ENCODE measurements at places on chromosomes 12 and 14.

- DNase-seq = no peak
These were observed 90.3 kb downstream of the RFX4 start for GRCh38 chr12:106673141-106673540.

- no peak for DNase-seq
These were observed 79.3 kb downstream of the ARF6 start for GRCh38 chr14:49972131-49972671.

DNA sequence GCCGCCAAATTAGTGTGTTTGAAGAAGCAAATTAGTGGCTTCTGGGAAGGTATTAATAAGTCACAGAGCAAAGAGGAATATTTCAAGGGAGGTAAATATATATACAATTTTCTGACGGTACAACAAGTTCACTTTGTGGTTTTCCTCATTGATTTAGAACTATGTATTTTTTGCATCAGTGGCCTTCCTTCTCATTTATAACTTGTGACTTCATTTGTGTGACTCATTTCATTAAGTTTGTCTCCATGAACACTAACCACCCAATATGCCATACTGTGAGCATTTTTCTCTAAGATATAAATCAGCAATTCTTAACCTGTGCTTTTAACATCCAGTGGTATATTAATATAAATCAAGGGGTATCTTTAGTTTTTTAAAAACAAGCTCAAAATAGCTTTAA is 29.3 kb upstream of the ARHGAP5 start:
- DNase-seq = no peak

DNA sequence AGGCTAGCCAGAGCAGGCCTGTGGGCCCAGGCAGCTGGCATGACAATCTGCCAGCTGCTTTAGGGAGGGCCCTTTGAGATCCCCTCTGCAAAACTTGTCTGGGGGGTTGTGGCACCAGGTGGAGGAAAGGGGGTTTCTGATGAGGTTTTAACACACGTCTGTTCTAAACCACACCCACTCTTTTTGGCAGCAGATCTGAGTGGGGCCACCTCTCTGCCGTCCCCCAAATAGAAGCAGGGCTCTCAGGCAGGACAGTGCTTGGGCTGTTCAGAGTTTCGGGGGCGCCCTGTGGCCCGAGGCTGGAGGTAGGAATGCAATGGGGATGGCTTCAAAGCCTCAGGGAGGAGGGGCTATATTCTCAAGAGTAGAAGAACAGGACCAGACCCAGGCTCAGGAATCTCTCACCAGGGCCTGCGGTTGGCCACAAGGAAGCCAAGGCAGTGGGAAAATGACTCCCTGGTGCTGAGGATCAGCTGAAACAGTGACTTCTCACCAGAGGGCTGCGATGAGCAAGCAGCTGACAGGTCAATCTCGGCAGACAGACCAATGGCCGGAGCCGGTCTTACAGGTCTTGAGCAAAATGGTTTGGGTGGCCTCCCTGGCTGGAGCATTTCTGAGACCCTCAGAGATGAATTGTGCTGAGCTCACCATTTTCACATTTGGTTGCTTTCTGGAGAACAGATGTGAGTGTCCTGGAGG is 1.5 kb upstream of the KRT5 start:
- no peak for DNase-seq

- DNase-seq = no peak
These were observed 995.2 kb upstream of the TMEM132C start for GRCh38 chr12:127271776-127272175.

GRCh38 chr14:28762303-28762954 is 4.2 kb upstream of the FOXG1 start:
- no peak for DNase-seq

DNA sequence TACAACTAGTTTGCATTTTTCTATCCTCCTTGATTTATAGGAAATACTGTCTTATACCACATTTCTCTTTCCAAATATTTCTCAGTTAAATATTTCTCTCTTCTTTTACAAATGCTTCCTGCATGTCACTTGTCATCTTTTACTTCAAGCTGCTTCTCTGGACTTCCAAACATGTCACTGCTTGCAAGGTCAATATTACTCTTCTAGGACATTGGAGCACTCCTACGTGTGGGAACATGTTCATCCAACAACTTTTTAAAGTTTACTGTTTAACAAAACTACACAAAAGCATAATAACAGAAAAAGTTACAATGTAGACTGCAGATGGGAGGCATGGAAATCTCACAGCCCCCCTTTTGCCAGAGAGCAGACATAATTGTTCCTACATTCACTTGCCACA is 28.5 kb upstream of the CNTN1 start:
- no peak for DNase-seq

- no peak for DNase-seq
These were observed 107.1 kb downstream of the TTC8 start for GRCh38 chr14:88931321-88932110.

- DNase-seq = no peak
These were observed 99.9 kb downstream of the TMTC3 start for GRCh38 chr12:88241862-88242570.

DNA sequence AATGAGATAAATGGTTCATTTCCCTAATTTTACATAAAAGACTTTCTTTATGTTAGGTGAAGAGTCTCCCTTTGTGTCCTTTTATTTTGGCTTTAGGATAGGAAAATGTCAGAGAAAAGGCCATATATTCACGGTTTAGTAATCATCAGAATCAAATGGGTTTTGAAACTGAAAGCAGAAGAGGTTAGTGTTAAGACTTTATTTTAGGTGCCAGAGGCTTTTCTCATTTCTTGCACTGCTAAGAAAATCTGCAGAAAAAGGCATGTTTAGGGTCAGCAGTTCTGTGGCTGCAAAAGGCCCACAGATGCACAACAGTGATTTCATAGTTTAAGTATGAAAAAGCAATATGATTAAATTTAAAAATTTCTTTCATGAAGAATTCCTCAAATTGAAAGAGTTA is 80.4 kb upstream of the SINHCAF start:
- no peak for DNase-seq

DNA sequence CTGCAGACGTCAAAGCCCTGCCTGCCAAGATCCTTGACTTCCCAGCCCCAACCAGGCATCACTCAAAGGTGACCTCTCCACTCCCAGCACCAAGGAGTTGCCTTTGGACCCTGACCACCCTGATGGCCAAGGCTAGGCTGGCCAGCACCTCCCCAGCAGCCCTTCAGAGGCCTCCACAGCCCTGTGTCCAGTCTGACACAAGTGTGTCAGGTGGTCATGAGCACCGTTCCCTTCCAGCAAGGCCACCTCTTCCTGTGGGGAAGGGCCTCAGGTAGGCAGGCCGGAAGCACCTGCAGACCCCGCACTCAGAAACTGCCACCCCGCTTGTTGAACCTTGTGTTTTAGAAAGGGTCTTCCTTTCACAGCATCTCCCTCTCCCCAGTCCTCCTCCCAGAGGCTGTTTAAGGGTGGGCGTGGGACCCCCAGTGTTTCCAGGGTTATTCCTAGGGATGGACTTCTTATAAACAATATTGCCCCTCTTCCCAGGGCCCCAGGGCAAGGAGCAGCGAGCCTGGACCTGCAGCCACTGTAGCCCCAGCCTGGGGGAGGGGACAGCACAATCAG is 13.2 kb upstream of the INF2 start:
- DNase-seq = no peak

All from stimulated activated CD8-positive, alpha-beta memory T cell treated with anti-CD3 and anti-CD28 coated beads, Interleukin-12 subunit alpha, Interleukin-12 subunit beta, amount 100 ng/mL, for 1 hour (primary cell).